ENCODE measurements at places on chromosomes 16 and 17.

GRCh38 chr17:18314059-18314730 lies 599 bp downstream of the TOP3A start:
- no peak for DNase-seq

GRCh38 chr17:32330147-32330546 lies 11.8 kb downstream of the C17orf75 start:
- DNase-seq, result no peak

- DNase-seq, result no peak
These were observed 45.5 kb downstream of the CEP112 start for GRCh38 chr17:66146394-66146793.

DNA sequence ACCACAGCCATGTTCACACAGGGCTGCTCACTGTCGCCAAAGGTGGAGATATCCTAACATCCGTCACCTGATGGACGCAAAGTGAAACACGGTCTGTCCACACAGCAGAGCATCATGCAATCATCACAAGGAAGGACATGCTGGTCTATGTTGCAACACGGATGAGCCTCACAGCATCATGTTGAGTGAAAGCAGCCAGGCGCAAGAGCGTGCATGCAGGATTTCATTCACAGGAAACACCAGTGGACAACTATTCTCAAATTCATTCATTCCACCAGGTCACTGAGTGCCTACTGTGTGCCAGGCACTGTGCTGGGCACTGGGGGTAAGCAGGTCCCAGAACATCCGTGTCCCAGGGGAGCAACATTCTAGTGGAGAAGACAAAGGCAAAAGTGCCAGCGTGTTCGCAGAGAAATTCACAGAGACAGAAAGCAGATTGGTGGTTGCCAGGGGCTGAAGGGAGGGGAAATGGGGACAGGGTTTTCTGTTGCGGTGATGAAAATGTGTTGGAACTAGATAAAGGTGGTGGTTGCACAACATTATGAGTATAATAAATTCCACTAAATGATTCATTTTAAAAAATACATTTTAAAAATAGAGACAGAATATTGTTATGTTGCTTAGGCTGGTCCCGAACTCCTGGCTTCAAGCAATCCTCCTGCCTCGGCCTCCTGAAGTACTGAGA lies 22.7 kb upstream of the KCNJ12 start:
- no peak for DNase-seq

- DNase-seq, result no peak
These were observed 12.6 kb downstream of the GRB7 start for GRCh38 chr17:39750131-39751015.

GRCh38 chr17:70370816-70371215 lies 201.5 kb downstream of the KCNJ2 start:
- DNase-seq, result no peak

DNA sequence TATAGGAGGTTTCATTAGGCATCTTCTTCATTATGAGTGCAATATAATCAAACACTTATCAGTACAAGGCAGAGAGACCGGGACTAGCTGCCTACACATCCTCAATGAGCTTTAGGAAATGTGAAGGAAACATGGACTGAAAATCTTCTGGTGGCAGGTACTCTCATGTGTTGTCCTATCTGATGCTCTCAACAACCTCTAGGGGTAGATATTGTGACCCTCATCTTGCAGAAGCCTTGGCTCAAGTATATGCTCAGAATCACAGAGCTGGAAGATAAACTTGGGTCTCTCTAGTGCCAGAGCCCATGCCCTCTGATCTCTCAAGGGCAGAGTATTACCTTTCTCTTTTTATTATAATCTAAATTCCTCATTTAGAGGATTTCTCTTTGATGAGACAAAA lies 181.6 kb upstream of the C17orf78 start:
- no peak for DNase-seq

DNA sequence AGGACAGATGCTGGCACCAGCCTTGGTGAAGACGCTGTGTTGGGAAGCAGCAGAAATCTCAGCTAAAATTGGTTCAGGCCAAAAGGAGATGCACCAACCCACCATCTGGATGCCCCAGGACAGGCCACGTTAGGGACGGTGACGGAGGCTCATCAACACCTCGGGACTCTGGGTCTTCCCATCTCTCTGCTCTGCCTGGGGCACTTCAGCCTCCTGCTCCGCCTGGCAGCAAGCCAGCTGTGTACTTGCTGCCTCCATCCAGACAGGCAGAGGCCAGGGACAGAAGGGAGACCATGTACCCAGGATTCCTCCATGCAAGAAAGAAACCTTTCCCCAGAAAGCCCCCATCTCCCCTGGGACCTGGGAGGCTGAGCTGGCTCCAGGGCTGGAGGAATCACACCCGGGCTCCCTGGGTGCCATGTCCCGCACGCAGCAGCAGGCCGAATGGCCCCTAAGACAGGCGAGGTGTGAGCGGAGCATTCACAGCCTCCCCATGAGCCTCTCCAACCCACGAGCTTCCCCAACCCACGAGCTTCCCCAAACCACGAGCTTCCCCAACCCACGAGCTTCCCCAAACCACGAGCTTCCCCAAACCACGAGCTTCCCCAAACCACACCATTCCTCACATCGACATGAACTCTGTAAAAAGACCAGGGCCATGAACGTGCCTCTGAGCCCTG lies 274.5 kb downstream of the C16orf95 start:
- DNase-seq, result no peak

GRCh38 chr16:65312071-65312470 lies 190.2 kb upstream of the CDH11 start:
- no peak for DNase-seq

DNA sequence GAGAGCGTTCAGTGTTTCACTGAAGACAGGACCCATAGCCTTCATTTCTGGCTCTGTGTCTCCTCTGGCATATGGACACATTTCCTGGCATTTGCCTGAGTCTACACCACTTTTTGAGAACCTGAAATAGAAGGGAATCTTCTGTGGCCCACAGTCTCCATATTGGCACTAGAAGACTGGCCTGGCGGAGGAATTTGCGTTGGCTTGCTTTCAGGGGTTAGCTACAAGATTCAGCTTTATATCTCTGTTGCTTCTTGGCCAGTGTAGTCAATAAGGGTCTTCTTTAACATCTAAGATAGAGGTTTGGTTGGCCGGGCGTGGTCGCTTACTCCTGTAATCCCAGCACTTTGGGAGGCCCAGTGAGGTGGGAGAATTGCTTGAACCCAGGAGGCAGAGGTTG lies 12.8 kb upstream of the CLEC18C start:
- no peak for DNase-seq

DNA sequence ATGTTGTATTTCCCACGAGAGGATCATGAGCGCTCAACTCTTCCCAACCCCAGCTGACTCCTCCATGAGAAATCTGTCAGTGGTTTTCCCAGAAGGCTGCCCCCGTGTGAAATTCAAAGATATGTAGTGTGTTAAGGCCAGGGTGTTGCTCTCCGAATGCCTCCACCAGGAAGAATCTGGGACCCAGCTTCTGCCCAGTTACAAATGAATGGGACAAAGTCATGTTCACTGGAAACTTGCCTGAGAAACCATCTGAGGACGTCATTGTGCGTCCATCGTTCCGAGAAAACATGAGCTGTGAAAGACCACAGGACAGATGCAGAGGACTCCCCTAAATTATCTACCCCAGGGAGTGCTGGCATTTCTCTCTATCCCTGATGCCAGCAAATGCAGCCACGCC lies 86.0 kb downstream of the AIPL1 start:
- DNase-seq, result no peak

DNA sequence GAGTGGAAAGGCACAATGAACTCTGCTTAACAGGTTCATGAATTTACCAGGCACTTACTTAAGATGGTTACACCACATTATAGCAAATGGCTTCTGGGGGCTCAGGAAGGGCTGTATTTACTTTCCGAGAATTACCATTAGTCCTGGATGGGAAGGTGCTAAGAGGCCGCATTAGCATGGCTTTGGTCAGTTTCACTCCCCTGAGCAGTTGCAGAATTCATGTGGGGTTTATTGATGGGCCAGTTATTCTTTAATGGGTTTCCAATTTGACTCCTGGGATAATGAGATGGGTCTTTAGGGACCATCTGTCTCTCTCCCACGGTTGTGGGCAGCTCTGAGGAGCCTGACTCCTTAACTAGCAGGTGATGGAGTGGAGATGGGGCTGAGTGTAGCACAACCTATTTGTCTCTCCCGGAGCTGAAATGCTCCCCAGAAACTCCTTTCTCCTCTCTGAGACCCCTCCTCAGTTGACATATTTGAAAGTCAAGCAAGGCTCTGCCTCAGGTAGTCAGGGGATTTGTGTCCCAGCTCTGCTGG lies 652.5 kb downstream of the HS3ST4 start:
- DNase-seq, result no peak

GRCh38 chr16:9816644-9817043 lies 365.6 kb downstream of the GRIN2A start:
- DNase-seq, result no peak

DNA sequence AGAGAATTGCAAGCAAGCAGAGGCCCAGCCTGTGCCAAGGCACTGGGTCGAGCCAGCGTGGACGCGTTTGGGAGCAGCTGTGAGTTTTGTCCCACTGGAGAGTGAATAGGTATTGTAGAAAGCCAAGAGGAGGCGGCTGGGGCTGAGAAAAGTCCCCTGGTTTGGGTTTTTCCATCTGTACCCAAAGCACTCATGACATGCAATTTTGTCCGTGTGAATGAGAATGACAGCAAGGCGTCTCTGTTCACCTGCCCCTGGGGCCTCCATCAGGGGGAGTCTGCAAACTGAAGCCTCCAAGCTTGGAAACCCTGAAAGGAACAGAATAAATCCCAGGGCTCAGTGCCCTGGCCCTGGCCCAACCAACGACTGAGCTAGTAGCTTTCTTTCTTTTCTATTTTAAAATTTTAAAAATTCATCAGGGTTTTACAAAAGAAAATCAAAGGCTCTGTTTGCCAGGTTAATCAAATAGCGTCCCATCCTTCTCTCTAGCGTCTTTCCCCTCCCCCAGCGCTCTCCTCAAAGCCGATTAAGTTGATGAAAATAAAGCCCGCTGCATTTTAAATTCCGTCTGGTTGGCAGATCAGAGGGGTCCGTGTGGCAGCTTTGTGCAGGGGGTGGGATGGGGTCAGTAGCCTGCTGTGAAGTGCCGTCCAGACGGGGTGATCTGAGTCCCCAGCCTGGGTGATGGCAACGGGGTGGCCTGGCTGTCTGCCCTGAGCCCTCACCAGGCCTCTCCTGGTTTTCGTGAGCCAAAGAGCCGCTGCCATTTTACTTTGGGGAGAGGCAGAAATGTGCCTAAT lies 171.0 kb downstream of the KATNIP start:
- no peak for DNase-seq

GRCh38 chr17:74394977-74395376 lies 27.7 kb downstream of the GPR142 start:
- no peak for DNase-seq

GRCh38 chr17:39270923-39271322 lies 45.2 kb upstream of the STAC2 start:
- DNase-seq, result no peak

DNA sequence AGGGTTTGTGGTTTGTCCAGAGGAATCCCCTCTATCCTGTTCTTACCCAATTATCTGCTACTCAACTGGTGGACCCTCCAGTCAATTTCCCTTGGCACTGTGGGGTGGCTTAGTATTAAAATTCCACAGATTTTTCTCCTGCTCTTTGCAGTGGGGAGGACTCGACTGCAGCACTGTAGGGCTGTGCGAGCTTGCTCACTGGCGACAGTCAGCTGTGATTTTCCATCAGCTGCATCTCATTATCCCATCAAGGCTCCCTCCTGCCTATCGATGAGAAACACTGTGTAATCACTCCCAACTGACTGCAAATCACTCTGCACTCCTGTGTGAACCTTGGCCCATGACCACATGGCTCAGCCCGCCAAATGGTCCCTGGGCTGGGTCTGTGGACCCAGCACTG lies 90.5 kb upstream of the MAF start:
- DNase-seq, result no peak

DNA sequence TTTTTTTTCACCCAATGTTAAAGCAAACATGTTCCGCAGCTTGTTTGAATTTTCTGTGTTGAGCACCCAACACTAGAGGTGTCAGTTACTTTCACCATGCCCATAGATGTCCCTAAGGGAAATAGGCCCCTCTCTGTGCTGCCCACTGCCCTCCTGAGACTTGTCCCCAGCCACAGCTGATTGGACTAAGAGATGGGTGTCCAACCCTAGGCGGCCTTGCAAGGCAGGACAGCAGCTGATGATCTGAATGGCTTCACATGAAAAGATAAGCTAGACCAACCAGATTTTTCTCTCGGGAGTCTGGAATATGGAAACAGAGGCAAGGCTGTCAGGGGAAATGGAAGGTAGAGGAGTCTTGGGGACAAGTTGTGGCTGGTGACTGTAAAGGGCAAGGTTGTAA lies 6.1 kb upstream of the CALB2 start:
- no peak for DNase-seq

DNA sequence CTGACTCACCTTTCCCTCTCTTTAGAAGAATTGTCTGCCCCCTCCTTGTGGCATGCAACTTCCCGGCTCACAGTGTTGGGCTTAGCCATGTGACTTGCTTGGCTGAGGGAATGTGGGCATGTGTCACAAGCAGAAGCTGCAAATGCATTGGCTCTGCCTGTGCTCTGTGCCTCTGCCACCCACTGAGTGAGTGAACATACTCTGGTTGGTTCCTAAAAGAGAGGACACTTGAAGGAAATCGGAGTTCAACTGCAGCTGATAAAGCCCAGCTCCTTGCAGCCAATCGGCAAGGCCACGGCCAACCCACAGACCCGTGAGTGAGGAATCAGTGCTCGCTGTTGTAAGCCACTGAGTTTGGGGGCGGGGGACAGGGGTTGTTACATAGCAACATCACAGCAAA lies 10.9 kb upstream of the GINS2 start:
- DNase-seq, result no peak

- DNase-seq, result peak; percentile 45
These were observed 279.0 kb downstream of the MRTFB start for GRCh38 chr16:14350081-14350480.

DNA sequence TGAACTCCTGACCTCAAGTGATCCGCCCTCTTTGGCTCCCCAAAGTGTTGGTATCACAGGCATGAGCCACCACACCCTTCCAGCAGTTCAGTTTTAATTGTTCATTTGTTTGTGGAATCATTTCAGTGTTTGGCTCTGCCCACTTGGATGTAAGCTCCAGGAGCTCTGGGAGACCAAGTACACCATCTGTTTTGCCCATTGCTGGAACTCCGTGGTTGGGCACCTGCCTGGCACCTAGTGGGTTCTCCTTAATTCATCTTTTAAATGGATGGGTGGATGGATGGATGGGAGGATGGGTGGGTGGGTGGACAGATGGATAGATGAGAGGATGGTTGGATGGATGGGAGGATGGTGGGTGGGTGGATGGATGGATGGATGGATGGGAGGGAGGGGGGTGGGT lies 953 bp upstream of the NECAB2 start:
- DNase-seq, result no peak

GRCh38 chr17:7022781-7023571 lies at the start of gene BCL6B:
TSS of gene BCL6B (plus strand) at chr17:7023050. CDS start at chr17:7023672, 622 bp downstream.
- DNase-seq, result no peak

GRCh38 chr17:15436473-15437302 lies 30.7 kb downstream of the CDRT4 start:
- DNase-seq, result no peak

- DNase-seq, result no peak
These were observed 215.9 kb downstream of the CPPED1 start for GRCh38 chr16:12587646-12588277.

DNA sequence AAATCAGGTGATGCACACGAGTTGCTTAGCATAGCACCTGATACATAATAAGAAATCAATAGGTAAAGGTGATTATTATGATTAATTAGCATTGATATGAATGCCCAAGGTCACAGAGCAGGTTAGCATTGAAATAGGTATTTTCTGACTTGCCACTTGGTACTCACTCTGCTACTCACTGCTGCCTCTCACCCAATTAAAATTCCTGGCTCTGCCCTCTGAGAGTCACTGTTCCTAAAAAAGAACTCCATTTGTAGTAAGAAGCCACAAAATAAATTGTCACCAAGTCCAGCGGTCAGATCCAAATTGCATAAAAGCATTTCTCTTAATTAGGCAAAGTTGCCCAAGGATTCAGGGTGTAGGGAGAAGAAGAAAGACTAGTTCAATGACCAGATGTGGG lies 8.9 kb upstream of the GRIN2A start:
- no peak for DNase-seq
